ENCODE measurements at places on chromosomes 5 and 9.

- no peak for DNase-seq
Measured at GRCh38 chr5:53110156-53110555, 599 bp upstream of the MOCS2 start.

DNA sequence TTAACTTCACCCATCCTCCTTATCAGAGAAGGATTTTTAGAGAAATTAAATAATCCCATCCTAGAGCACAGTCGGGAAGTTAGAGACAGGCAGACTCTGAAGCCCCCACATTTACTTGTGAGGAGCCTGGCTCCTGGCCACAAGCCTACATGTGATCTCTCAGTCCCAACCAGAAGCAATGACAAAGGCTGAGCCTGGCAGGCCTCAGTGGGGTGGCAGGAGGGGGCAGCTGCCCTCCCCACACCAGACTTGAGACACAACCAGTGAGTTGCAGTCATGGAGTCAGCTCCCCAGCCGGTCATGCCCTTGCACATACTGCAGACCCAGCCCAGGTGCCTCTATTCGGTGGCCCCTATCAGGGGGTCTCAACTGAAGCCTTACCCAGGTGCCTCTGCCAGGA is 11.0 kb downstream of the NAIF1 start:
- no peak for DNase-seq

GRCh38 chr5:174231956-174232487 is 186.5 kb downstream of the NSG2 start:
- DNase-seq, result no peak

- no peak for DNase-seq
Measured at GRCh38 chr5:79318935-79319614, 83.1 kb downstream of the JMY start.

GRCh38 chr5:98314292-98314691 is 459.2 kb upstream of the RGMB start:
- DNase-seq, result no peak

- DNase-seq, result no peak
Measured at GRCh38 chr5:176418251-176418650, 1.9 kb upstream of the CLTB start.

GRCh38 chr5:9241479-9242305 is 304.2 kb downstream of the SEMA5A start:
- no peak for DNase-seq

DNA sequence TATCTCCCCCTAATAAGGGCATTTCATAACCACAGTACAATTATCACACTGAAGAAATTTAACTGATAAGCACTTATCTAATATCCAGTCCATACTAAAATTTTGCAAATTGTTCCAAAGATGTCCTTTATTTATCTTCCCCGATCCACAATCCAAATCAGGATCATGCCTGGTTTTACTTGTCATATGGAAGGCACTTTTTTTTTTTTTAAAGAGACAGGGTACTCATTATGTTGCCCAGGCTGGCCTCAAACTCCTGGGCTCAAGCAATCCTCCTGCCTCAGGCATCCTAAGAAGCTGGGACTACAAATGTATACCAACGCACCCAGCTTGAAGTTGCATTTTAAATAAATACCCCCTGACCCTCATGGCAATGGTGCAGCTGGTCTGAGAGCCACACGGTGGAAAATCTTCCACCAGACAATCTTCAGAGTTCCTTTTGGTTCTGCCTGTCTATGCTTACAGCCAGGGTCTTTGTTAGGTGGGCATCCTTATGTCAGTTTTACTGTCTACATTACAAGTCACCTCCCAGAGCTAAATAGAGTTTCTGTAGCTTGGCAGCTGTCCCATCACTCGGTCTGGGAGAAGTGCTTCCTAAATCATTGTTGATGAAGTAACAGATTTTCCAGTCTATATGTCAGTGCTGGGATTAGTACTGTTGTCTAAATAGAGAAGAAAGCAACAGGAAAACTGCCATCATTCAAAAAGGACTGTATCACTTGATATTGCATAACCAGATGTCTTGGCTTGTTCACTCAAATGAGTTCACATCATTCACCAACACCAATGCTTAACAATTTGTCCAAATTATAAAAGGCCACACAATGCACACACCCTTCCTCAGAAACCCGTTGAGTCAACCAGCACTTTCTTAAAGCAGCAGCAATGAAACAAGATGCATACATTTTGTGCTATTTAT is 26.4 kb downstream of the PTPN3 start:
- no peak for DNase-seq

DNA sequence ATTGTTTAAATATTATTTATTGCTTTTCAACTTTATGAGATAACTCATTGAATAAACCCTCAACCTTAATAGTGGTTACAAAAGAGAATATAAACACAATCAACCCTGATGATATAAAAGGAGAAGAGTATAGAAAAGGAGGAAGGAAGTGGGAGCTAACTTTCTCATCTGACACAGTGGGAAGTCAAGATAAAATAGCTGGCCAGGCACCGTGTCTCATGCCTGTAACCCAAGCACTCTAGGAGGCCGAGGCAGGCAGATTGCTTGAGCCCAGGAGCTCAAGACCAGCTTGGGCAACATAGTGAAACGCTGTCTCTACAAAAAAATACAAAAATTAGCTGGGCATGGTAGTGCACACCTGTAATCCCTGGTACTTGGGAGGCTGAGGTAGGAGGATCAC is 93.5 kb downstream of the PPP2R2B start:
- DNase-seq, result no peak

DNA sequence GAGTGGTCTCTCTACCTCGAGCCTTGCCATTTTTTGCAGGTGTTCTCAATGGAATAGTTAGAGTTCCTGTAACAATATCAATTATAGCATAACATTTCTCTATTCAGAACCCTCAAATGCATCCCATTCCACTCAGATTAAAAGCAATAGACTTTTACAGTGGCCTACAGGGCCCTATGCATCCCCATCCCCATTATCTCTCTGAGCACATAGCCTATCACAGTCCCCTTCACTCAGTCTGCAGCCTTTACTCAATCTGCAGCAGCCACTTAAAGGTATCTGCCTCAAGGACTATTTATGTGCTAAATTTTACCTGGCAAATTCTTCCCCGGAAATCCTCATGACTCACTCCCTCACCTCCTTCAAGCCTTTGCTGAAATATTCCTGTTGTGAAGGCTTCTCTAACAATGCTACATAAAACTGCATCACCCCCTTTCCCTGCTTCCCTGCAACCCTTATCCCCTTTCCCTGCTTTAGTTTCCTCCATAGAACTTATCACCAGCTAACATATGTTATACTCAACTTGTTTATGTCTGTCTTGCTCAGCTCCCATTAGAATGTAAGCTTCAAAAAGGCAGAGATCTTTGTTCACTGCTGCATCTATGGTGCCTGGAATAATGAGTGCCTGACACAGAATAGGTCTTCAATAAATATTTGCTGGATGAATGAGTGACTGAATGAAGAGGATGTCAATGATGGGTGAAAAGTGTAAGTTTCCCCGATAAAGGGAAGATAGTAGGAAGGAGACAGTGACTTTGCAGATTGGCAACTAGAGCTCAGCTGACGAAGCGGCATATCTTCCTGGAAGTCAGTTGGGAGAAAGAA is 54.1 kb upstream of the ZNF366 start:
- DNase-seq, result no peak

DNA sequence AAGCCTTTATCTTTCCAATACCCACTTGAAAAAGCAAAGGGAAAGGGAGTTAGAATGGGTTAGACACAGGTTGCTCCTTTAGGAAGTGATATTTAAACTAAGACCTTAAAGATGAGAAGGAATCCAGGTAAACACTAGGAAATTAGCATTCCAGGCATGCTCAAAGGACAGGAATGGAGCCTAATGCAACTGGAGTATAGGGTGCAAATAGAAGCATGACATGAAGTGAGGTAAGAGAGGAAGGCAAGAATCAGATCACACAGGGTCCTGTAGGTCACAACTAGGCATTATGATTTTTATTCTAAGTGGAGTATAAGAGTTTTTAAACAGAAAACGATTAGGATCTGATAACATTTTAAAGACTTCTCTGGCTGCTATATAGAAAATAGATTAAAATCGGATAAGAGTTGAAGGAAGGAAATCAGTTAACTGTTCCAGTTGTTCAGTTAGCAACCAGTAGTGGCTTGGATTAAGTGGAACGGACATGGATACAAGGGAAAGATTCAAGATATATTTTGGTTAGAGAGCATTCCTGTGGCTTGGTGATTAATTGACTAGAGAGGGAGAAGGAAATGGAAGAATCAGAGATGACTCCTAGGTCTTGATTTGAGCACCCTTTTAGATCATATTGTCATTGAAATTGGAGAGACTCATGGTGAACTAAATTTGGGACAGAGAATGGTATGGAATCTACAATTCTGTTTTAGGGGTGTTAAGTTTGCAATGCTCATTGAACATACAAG is 95.9 kb downstream of the FBXO4 start:
- DNase-seq, result no peak
